ENCODE measurements at places on chromosomes 1 and 21. TPM values are rescaled to one million over a fixed set of nuclear protein-coding genes. Genes with fewer than 3 reads are reported as not detected.

The FMO3 gene
- not detected for total RNA-seq

GRCh38 chr1:30801771-30802198, 44.2 kb upstream of the LAPTM5 start:
- peak; percentile 59 for DNase-seq

The FNDC5 gene
- not detected for total RNA-seq

DNA sequence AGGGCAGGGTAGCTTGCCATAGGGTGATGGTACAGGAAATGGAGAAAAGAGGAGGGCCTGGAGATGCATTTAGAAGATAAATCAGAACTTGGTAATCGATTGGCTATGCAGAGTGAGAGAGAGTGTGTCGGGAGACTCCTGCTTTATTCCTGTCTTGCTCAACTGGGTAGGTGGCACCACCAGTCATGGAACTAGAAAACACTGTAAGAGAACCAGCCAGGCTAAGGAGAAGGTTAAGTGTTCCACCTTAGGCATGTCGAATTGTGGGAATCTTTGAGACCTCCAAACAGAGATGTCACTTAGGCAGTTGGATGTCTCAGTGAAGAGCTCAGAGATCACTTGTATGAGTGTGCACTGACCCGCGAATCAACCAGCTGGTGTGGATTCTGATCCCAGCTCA, 28.7 kb upstream of the RD3 start:
- peak; percentile 29 for DNase-seq

The SUSD4 gene
- not detected for total RNA-seq

The LDLRAP1 gene
- total RNA-seq: 24.7 TPM

- DNase-seq: no peak
Measured at GRCh38 chr1:175857756-175858155, 114.4 kb upstream of the TNR start.

DNA sequence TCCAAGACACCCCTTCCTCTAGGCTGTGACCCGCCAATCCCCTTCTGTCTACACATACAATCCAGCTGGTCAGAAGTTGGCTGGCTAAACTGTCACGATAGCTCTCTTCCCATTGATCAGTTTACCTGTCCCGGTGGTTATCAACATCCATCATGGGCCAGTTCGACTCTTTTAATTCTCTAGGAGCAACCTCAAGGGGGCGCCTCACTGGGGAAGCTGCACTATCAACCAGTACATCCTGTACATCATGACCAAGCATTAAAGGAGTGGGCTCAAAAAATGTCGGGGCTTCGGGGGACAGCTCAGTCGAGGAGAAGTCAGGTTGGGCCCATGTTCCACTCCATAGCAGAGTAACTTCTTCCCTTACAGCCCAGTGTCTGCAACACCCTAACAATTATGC, 53.2 kb upstream of the B3GALNT2 start:
- DNase-seq: no peak

The SYTL1 gene
- total RNA-seq: not detected

DNA sequence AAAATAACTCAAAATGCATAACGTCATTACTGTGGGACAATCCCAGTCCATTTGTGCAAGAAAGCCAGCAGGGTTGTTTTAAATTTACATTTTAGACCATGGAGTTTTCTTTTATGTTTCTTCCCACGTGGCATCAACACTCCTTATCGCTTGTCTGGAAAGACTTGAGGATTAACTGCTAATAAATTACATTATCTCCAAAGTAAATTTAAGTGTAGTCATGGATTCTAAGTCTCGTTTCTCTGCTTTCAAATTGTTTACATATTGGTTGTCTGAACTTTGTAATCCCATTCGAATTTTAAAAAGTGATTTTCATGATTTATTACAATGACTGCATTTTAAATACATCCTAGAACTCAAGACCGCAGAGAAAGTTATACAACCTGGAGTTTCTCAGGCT, 119.3 kb upstream of the ADAMTS5 start:
- no peak for DNase-seq

The LCE1B gene
- not detected for total RNA-seq

DNA sequence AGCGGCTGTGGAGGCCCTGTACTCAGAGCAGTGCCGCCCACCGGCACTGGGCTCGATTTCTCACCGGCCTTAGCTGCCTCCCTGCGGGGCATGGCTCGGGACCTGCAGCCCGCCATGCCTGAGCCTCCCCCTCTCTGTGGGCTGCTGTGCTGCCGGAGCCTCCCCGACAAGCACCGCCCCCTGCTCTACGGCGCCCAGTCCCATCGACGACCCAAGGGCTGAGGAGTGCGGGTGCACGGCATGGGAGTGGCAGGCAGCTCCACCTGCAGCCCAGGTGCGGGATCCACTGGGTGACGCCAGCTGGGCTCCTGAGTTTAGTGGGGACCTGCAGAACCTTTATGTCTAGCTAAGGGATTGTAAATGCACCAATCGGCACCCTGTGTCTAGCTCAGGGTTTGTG, 5.2 kb upstream of the SOD1 start:
- no peak for DNase-seq

The ZFP69B gene
- total RNA-seq: 3.4 TPM

GRCh38 chr1:119895102-119895501, 1.2 kb downstream of the ADAM30 start:
- DNase-seq: no peak

The MLLT11 gene
- total RNA-seq: 26.5 TPM

The CELA3B gene
- total RNA-seq: not detected

DNA sequence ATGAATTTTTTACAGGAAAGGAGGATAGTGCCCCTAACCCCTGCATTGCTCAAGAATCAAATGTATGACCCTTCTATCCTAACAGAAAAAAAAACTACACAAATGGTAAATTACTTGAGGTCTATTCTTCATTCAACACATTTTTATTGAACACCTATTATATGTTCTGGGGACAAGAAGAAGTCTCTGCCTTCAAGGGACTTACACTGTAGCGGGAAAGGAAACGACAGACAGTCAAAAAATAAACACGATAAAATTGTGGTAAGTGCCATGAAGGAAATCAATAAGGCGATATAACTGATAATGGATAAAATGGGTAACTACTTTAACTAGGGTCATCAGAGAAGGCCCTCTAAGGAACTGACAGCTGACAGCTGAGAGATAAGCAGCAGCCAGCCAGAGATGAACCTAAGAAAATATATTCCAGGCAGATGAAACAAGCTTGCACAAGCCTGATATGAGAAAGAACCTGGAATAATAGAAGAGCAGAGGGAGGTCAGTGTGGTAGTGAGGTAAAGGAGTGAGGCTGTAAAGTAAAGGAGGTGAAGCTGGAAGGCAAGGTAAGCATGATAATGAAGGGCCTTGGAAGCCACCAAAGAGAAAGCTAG, 66.4 kb downstream of the PHTF1 start:
- no peak for DNase-seq

The F3 gene
- total RNA-seq: 2.3 TPM

- no peak for DNase-seq
Measured at GRCh38 chr1:54311506-54311905, 94.7 kb downstream of the SSBP3 start.

The DNAH14 gene
- total RNA-seq: 7.1 TPM

The SPATA17 gene
- not detected for total RNA-seq

The SYNC gene
- total RNA-seq: 6.5 TPM

The BTBD8 gene
- total RNA-seq: 1.7 TPM

- no peak for DNase-seq
Measured at GRCh38 chr1:19330449-19331135, 18.5 kb downstream of the SLC66A1 start.

GRCh38 chr1:55380355-55380970, 165.3 kb upstream of the USP24 start:
- no peak for DNase-seq

GRCh38 chr1:176949033-176949662, 215.4 kb downstream of the ASTN1 start:
- peak; percentile 2 for DNase-seq

DNA sequence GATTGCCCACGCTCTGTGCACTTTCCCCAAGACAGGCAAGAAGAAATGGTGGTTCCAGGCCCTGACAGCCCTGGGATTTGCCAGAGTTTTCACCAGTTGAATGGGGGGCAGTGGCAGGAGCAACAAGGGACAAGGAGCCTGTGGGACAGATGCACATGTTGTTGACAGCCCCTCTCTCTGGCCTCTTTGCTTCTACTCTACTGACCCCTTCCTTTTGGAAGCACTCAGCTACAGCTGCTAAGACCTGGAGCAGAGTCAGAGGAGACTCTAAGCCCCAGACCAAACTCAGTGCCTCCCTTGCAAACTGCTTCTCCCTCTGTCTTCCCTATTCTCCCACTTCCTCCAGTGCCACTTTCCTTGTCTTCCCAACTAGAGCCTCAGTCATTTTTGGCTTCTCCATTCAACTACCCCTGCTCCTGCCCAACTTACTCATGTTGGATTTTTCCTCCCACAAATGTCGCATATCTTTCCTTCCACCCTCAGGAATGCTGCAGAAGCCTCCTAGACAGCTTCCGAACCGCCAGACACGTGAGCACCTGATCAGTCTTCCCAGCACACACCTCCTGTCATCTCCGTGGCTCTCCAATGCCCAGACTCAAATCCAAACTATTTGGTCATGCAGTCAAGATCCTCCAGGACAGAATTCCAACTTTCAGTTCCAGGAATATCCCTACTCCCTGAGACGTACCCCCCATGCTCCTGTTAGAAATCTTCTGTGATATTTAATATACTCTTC, 9.1 kb downstream of the INKA2 start:
- DNase-seq: no peak

The HTR6 gene
- total RNA-seq: not detected

- DNase-seq: peak; percentile 75
Measured at GRCh38 chr1:204565617-204566582, 49.7 kb downstream of the MDM4 start.

Data from endothelial cell of umbilical vein (primary cell).